ENCODE measurements at places on chromosomes 1 and 21.
A peak's percentile ranks its signal among the peaks of the same experiment; 100 is the strongest.

DNA sequence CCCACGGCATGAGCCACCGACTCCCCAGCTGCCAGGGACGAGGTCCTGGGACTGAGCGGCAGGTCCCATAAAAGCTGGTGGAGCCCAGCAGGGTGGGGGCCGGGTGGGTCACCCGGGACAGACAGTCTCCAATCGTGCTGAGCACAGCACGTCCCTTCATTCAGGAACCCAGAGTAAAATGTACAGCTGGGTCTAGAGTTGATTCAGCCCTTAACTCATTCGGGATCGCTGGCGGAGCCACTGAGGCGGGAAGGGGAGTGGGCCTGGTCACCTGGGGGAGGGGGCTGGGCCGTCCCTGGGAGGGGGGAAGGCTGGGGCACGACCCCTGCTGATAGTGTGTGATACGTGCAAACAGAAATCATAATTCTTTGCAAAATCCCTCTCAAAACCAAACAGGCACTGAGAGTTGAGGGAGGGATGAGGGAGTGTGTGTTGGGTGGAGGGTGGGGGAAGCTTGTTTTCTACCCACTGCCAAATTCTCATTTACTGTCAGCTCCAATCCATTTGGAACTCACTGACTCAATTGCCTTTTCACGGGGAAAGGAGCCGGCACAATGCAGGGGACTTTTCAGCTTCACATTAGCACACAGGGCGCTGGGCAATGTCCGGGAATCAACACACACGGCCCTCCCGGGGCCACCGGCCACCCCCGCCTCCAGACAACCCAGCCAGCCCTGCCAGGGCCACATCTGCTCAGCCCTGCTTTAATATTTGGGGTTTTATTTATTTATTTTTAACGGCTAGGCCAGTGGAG, 13.8 kb downstream of the CASZ1 start:
- DNase-seq: no peak

DNA sequence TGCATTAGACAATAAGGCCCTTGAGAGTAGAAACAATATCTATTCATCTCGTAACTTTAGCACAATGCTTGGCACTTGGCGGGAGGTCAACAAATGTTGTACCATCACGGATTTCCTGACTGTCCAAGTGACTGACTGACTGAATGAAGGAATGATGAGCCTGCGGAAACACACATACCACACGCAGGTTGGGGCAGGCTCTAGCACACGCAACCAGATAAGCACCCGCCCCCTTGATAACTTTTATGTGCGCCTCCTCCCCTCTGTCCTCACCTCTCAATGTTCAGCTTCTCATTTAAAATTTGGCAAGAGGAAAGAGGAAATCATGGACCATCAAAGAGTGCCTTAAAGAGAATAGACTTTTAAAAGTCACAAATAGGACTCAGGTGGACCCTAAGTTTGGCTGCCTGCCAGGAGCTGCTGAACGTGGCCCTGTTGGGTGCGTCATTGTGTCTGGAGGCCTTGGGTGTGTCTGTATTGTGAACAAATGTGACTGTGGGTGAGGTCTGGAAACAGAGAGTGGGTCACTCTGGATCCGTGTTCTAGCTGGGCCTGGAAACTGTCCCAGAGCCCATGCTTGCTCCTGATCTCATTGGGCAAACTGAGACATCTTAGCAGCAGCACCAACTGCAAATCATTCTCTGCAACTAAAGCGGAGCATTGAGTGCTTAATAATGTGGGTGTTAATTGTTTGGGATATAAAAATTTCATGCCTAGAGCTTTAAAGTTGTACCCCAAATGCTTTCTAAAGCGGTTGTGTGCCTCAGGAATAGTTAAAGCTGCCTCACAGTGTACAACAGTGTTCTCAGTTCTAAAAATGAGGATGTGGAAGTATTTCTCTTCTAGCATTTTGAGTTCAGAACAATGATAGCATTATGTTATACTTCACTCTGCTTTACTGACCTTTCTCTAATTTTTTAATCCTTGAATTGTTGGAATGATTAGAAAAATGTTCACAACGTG, 47.6 kb upstream of the ABCG1 start:
- DNase-seq: no peak

GRCh38 chr1:30511991-30512913, 211.1 kb downstream of the MATN1 start:
- peak; percentile 38 for DNase-seq

- no peak for DNase-seq
Observed at GRCh38 chr1:180907313-180908055, 5.2 kb upstream of the KIAA1614 start.

DNA sequence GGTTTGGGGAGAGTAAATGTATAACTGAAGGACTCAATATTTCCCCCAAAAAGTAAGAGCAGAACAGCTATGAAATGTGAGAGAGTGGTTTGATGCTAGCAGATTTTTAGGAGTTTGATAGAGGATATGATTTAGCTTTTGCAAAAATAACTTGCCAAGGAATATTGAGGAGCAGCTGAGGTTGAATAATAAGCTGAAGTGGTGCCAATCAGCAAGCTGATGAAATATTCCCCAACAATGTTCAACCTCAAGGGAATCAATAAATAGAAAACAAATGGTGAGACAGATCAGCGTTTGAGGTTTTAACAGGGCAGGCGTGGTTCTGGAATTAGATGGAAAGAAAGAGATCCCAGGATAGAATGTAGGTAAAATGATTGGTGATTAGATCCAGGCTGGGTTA, 413.4 kb upstream of the ADAMTS5 start:
- no peak for DNase-seq

DNA sequence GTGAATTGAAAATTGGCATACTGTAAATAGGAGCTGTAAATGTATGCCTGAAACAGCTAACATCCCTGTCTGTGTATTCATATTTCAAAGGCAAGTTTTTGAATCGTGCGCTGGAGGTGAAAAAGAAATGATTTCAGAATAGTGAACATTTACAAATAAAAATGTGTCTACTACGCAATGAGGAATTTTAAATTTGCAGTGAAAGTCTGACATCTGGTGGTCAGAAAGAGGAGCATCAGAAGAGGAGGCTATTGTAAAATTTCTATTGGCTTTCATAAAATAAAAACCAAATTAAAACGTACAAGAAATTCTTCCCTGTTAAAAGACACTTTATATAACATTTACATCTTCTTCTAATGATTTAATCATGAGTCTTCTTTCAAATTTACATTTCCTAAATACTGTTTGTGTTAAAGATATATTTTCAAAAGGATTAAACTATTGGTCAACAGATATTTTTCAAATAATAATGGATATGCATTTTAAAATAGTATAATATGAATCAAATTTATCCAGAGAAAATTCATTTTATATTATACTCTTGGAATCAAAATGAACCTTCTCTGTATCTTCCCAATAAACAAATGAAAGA, 113.7 kb upstream of the RRP15 start:
- DNase-seq: no peak

- no peak for DNase-seq
Observed at GRCh38 chr1:63027176-63027575, 243.2 kb downstream of the ATG4C start.

GRCh38 chr1:223776075-223776814, 63.9 kb downstream of the CAPN2 start:
- DNase-seq: no peak

DNA sequence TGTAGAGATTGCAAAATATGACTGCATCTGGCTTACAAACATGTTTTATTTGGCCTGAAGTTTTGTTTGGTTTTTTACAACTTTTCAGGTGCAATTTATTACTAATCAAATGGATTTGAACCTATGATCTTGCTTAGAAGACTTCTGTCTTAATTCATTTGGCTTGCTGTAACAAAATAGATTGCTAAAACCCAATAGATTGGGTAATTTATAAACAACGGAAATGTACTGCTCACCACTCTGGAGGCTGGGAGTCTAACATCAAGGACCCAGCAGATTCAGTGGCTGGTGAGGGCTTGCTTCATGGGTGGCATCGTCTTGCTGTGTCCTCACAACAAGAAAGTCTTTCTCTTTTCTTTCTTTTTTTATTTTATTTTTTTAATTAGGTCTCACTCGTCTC, 72.9 kb downstream of the LBR start:
- DNase-seq: no peak

- DNase-seq: no peak
Observed at GRCh38 chr21:35375115-35375514, 326.0 kb upstream of the RUNX1 start.

DNA sequence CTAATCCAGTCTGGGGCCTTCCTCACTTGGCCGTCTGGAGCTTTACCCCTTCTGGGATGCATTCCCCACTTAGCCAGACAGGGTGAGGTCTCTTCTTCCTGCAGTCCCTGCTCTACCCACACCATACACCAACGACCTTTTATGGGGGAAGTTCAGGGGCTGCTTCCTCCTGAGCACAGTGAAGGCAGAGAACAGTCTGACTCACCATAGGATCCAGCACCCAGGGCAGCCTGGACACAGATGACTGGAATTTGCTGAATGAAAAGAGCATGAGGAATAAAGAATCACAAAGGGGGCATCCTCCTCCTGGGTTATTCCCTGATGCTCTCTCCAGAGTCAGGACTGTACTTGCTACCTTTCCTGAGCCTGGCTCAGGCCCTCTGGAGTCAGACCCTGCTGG, 4.6 kb upstream of the FOXE3 start:
- DNase-seq: no peak

DNA sequence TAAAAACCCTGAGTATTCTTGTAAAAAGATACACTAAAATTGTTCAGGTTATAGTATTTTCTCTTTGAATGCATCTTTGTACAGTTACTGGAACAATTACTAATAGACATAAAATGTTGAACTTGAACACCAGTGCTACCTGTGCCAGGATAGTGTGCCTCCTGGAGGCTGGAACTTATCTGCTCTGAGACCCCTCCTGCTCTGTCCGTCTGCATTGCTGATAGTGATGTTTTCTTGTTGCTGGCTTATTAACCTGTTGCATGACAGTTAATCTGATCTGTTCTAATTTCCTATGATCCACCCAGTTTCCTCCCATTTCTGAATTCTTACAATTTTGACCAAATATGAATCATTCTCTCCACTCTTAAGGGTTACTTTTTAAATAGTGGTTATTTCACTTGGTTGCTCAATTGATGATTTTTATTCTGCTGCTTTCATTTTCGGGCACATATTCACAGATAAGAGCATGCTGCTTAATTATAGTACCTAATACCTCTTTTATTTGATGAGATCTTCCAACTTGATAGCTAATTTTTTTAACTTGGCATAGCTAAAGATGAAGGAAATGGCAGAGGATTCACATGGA, 101.4 kb downstream of the CC2D1B start:
- no peak for DNase-seq

- no peak for DNase-seq
Observed at GRCh38 chr1:5994713-5995621, 2.7 kb upstream of the NPHP4 start.

- DNase-seq: peak; percentile 66
Observed at GRCh38 chr1:244796719-244797406, 38.6 kb upstream of the COX20 start.

GRCh38 chr1:228870041-228870713, 134.9 kb downstream of the RHOU start:
- no peak for DNase-seq

- no peak for DNase-seq
Observed at GRCh38 chr1:37601441-37601840, 5.7 kb upstream of the GNL2 start.

DNA sequence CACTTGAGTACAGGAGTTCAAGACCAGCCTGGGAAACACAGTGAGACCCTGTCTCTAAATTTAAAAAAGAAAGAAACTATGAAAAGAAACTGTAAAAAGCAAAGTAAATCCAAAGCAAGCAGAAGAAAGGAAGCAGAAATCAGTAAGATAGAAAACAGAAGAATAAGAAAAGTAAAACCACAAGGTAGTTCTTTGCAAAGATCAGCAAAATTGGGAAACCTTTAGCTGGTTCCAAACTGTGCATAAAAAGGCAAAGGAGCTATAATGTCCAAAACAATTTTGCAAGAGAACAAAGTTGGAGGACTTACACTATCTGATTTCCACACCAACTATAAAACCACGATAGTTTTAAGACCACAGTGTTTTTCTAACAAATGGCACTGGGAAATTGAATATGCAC, 218.8 kb downstream of the RPS6KC1 start:
- DNase-seq: no peak

- DNase-seq: no peak
Observed at GRCh38 chr1:159823406-159823805, 3.3 kb upstream of the SLAMF8 start.

DNA sequence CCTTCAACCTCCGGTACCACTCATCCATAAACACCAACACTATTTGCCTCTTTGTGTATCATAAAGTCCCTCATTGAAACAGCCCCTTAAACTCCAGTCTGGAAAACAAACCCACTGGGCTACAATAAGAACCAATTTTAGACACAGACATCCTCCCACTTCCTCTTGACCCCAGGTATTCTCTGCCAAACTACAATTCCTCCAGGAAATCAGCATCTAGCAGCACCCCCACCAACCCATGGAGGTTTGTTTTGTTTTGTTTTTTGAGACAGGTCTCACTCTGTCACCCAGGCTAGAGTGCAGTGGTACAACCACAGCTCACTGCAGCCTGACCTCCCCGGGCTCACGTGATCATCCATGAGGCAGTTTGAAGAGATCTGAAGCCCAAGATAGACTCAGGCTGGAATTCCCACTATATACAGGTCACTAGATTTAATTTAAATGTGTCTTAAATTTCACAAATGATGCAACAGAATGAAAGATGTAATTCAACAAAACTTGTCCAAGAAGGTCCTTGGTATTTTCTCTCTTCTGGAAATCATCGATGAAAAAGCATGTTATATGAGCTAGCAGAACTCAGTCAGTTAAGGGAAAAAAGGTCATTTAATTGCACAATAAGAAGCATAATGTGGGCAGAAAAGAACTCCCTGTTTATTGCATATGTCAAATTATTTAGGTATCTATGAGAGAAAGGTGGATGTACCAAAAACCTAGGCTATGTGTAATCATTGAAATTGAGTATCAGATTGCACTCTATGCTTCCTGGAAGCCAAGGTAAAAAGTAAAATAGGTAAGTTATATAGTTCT, 30.3 kb downstream of the TCP10L start:
- DNase-seq: no peak

GRCh38 chr21:34526618-34527290, 14.7 kb upstream of the KCNE1 start:
- peak; percentile 42 for DNase-seq

GRCh38 chr1:43990271-43991199, 864 bp upstream of the CCDC24 start:
- DNase-seq: no peak

DNA sequence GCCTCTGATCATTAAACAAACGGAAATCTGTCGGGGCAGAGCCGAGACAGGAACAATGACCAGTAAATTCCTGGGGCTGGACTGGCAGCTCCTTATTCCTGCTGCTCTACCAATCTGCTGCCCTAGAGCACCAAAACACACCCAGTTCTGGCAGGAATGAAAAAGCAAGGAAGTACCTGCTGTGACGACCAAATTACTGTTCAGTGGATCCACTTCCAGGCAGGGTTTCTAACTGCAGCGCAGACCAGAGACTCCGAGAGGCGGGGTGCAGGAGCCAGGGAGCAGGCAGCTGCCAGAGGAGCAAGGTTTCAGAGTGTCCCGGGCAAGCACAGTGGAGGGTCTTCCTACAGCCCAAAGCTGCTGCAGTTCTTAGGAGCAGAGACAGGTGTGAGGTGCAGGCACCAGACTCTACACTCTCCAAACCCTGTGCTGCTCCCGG, 32.4 kb downstream of the KANK4 start:
- peak; percentile 70 for DNase-seq

Measured in WTC11 (cell line).